OCI-LY7 (cell line): ENCODE measurements at places on chromosomes 11 and 22. TPM values are rescaled to one million over a fixed set of nuclear protein-coding genes. Genes with fewer than 3 reads are reported as not detected.

DNA sequence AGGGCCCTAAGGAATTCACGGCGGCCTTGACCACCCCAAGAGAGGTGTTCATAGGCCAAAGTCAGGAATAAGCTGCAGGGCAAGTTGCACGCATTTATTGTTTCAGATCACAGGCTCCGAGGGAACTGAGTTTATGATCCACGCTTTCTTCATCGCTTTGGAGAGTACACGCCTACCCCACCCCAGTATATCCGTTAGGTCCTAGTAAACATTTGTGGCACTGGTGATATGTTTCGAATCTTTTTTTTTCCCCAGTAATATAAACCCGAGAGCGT lies 805 bp downstream of the GANAB start:
- peak; percentile 27 for DNase-seq

DNA sequence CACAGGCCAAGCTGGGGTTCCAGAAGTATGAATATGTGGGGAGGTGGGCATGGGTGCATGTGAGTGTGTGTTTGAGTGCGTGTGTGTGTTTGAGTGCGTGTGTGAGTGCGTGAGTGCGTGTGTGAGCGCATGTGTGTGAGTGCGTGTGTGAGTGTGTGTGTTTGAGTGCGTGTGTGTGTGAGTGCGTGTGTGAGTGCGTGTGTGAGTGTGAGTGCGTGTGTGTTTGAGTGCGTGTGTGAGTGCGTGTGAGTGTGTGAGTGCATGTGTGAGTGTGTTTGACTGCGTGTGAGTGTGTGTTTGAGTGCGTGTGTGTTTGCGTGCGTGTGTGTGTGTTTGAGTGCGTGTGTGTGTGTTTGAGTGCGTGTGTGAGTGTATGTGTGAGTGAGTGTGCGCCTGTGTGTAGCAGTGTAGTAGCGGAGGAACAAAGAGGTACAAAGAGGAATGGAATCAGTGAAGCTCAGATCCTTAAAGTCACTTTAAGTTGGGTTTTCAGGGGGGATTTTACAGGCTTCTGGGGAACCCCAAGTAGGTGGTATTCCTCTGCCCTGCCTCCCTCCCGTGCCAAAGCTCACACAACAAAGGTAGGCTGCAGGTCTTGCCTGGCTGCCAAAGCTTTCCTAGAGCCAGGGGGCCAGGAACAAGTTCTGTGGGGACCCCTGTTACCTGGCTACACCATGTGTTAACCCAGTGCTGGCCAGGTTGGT lies 137.1 kb downstream of the KIRREL3 start:
- no peak for DNase-seq

The ZNF215 gene
- 61.0 and 63.0 TPM in 2 replicates for total RNA-seq

DNA sequence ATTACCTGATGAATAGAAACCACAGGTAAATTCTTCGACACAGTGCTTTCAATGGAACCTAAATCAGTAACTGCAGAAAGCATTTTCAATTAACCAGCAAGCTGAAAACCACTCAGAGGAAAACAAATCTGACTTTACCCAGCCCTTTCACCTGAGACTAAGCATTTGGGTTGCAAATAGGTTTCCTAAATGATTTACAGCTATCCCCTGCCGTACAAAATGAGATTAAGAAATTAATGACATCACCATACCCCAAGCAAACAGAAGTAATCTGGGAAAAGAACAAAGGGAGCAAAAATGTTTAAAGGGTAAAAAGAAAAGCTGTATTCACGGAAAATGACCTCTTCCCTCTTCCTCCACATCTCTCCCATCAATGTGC lies 584 bp downstream of the NOX4 start:
- no peak for DNase-seq

The PRDM11 gene
- 8.4 and 8.9 TPM in 2 replicates for total RNA-seq

- DNase-seq: peak; percentile 62
Observed at GRCh38 chr22:21009638-21010425, 5.1 kb upstream of the P2RX6 start.
